Stimulated activated CD8-positive, alpha-beta memory T cell treated with anti-CD3 and anti-CD28 coated beads, Interleukin-7, amount 100 ng/mL, for 24 hours (primary cell): ENCODE measurements at places on chromosomes 3 and 15.

DNA sequence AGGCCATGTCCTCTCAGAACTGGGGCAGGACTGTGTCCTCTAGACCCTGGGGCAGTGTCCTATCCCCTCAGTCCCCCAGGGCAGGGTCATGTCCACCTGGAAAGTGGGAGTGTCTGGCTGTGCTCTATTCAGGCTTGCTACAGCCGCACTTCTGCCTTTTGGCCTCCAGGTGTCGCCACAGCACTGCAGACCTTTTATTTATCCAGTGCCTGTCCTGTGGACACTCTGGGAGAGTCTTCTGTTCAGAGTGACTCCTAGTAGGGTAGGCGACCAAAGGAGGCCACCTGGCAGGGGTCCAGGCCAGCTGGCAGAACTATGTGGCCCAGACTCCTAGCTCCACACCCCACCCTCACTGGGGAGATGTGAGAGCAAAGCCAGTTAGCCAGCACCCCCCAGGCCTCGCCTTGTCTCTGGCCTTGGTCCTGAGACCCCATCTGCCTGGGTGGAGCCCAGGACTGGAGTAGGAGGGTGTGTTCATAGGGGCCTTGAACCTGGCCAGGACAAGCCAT lies 3.9 kb downstream of the TMIE start:
- peak; percentile 36 for DNase-seq

GRCh38 chr3:179872842-179873241 lies 163.9 kb downstream of the PEX5L start:
- no peak for DNase-seq

DNA sequence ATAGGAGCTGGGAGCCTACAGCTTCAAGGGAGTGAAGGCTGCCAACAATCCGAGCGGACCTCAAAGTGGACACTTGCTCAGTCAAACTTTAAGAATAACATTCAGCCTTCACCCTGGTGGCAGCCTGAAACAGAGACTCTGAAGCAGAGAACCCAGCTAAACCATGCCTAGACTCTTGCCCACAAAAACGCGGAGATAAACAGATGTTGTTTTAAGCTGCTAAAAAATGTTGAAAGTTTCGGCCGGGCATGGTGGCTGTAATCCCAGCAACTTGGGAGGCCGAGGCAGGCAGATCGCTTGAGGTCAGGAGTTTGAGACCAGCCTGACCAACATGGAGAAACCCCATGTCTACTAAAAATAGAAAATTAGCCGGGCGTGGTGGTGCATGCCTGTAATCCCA lies 29.8 kb upstream of the TRIM59 start:
- no peak for DNase-seq

DNA sequence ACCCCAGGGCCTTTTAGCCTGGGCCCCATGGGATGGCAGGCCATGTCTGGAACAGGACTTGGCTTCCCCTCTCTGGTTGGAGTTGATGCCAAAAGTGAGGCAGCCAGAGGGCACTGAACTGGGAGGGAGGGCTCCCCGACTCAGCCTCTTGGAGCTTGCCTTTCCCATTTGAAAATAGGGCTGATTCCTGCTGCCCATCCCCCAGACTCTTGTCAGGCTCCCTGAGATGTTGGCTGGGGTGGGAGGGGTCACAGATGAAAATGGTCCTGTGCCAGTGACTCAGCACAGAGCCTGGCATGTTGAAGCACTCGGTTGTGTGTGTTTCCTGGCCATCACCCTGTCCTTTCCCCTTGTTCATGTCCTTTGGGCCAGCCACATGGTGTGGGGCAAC lies 6.6 kb downstream of the PPCDC start:
- no peak for DNase-seq

GRCh38 chr3:185815391-185816282 lies 9.2 kb downstream of the IGF2BP2 start:
- DNase-seq, result no peak

GRCh38 chr3:78917536-78917935 lies 850.3 kb downstream of the ROBO1 start:
- no peak for DNase-seq

GRCh38 chr3:140176526-140176925 lies 241.5 kb downstream of the CLSTN2 start:
- DNase-seq, result no peak

DNA sequence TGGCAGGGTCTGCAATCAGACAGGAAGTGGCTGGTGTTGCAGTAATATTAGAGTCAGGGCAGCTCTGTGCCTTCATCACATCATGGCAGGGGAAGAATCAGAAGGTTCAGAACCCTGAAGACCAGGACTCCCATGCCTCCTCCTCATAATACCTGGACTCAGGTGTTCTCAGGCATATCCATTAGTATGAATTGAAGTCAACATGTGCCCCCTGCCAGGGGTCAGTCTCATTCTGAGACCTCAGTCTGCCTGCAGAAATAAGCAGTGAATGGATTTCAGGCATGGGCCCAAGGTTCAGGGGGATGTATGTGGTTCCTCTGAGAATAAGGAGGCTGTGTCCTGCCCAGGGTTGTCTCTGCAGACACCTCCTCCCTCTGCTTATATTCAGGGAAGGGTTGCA lies 74.2 kb downstream of the SPSB4 start:
- no peak for DNase-seq

DNA sequence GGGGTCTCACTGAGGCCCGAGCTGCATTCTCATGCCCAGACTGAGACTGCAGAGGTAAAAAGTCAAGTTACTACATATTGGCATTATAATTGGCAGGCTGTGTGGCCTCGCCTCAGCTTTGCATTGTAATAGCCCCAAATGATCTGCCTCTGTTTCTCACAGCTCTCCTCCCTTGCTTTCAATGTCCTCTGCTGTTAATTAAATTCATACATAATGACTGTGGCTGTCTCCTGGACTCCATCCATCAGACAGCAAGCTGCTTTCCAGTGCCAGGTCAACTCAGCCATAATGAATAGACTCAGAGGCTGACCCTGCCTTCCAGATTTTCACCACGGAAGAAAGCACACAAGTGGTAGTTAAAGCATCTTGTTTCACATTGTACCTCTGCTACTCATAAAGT lies 7.6 kb upstream of the RTP4 start:
- no peak for DNase-seq

DNA sequence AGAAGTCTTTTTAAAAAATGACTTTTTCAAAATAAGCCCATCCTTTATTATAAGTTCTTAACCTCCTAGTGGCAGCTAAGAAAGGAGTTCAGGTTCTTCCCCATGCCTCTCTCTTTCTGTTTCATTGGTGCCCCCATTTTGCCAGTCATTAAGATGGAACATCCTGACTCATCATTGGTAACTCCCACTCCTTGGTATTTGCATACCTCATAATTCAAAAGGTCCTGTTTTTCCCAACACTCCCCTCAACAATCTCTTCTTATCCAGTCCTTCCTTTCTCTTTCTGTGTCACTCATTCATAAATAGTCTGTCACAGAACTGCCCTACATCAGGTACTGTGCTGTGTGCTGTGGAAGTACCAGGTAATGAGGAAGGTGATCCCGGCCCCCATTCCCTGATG lies 394.0 kb downstream of the FOXP1 start:
- no peak for DNase-seq

DNA sequence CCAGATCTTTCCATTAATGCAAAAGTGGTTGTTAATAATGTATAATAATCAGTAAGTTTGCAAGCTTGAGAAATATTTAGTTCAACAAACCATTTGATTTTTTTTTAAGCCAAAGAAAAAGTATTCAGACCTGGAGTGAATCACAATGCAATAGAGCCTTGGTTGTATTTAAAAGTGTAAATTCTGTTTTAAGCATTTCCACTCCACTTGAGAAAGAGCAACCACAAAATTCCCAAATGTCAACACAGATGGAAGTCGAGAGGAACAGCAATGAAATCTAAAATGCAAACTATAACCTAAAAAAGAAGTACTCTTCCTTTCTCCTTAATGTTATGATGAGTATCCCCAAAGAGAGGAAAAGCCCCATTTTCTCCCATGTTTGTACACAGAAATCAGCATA lies 20.2 kb downstream of the GBE1 start:
- no peak for DNase-seq

DNA sequence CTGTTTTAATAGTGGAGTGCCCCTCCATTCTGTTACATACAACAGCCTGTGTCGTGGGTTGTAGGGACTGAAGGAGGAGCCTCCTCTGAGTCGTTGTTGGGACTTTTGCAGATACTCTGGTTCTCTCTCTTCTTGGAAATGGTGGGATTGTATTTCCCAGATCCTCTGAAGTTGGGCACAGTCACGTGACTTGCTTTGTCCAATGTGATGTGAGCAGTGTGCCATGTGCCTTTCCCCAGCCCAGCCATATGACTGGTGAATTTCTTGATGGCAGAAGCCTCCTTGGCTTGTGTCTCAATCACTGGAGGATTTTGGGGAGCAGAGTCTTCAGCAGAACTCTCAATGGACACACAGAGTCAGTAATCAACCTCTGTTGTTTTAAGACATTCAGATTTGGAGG lies 36.2 kb downstream of the RASGRF1 start:
- no peak for DNase-seq

DNA sequence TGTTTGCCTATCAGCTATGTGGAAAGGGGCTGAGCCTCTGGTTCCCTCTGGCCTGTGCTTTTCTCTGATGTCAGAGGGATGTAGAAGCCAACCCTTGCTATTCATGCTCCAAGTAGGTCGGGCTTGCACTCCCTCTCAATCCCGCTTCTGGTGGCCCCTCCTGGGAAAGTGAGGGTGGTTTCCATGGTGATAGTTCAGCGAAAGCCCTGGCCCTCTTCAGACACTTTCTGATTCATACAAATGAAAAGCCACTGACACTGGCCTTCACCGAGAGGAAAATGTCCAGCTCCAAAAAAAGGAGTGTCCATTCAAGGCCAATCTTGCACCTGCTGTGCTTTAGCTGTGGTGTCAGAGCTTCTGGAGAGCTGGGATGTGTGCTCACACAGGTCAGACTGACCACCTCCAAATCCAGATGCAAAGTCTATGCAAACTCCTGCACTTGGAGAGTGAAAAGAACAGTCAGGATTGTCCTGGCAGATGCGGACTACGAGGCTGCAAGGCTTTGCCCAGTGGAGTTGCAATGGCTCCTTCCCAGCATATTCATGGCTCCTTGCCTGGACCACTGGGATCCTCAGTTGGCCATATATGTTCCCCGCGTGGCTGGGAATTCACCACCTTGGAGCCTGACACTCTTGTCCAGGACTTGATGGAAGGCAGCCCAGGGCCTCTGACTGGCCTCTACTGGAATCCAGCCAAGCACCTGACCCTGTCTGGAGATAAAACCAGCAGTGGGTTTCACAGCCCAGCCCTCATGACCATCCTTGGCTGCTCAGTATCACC lies 96.6 kb downstream of the CEMIP start:
- DNase-seq, result no peak

DNA sequence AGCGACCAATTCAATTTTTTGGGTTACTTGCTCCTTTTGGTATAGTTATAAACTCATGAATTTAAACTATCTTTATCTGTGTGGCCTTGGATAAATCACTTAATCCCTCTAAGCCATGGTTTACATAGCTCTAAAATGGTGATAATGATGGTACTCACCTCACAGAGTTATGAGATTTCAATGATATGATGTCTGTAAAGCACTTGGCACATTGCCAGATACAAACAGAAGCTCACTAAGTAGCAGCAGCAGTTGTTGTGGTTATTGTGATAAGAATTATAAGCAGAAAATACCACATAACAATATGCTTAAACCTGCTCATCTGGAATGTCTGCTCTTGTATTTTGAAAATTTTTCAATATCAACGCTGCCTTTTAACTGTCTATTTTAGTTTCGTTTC lies 185.1 kb upstream of the SNTN start:
- no peak for DNase-seq

GRCh38 chr15:53872410-53872809 lies 105.8 kb upstream of the UNC13C start:
- DNase-seq, result no peak

- DNase-seq, result no peak
Observed at GRCh38 chr3:150372320-150372719, 35.8 kb upstream of the TSC22D2 start.

DNA sequence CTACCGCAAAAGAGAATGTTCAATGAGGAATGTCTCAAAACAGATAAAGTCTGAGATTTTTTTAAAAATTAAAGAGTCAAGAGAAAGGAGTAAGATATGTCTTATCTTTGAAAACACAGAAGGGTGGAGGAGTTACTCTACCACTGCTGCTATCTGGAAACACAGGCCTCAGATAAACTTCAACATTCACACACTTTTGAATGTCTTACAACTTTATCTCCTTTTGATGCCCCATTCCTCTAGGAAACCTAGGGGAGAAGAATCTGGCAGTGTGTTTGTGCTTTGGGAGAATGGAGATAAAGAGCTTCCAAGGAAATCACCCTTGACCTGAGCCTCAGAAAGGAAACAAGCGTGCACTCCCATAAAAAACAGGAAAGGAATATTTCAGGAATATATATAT lies 468.2 kb downstream of the PLOD2 start:
- DNase-seq, result no peak

DNA sequence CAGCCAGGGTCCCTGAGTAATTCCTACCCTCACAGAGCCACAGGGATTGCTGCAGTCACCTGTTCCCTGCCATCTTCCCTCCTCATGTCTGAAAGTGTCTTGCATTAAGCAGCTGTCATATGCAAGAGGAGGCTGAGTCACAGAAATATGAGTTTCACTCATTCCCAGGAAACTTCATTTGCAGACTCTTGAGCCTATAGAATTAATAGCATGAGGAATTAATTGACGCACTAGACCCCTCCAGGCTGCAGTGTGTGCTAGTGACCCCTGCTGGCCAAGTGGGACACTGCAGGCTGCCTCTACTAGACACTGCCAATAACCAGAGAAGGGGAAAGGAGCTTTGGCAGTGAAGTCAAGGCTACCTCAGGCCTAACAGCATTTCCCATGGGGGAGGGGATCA lies 50.6 kb upstream of the SLC6A1 start:
- no peak for DNase-seq

DNA sequence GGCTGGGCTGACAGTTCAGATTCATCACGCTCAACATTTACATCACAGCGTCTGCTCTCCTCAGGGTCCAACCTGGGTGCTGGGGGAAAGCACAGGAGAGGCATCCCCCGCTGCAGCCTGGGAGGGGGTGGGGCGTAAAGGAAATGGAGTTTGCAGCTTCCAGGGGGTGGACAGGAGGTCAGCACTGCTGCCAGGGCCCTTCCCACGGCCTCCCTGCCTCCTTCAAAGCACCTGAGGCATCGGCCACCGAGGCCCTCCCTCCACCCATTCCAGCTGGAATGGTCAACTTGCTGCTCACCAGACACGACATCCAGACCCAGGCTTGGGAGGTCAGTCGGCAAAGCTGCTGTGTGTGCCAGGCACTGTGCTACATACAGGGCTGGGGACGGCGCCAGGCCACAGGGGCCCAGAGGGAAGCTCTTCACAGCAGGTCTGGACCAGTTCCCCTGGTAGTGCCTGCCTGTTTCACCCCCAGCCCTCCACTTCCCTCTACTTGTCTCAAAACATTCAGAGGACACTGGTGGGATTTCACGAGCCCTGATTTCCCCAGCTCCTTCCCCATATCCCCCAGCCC lies 120.7 kb downstream of the ANP32A start:
- DNase-seq, result no peak
